ENCODE measurements at places on chromosomes 6 and 20. TPM values are rescaled to one million over a fixed set of nuclear protein-coding genes. Genes with fewer than 3 reads are reported as not detected.

KAT14 gene
- total RNA-seq, result 18.5 TPM

MTFR2 gene
- total RNA-seq, result 0.26 TPM

IL17A gene
- total RNA-seq, result not detected

PBOV1 gene
- total RNA-seq, result not detected

DNA sequence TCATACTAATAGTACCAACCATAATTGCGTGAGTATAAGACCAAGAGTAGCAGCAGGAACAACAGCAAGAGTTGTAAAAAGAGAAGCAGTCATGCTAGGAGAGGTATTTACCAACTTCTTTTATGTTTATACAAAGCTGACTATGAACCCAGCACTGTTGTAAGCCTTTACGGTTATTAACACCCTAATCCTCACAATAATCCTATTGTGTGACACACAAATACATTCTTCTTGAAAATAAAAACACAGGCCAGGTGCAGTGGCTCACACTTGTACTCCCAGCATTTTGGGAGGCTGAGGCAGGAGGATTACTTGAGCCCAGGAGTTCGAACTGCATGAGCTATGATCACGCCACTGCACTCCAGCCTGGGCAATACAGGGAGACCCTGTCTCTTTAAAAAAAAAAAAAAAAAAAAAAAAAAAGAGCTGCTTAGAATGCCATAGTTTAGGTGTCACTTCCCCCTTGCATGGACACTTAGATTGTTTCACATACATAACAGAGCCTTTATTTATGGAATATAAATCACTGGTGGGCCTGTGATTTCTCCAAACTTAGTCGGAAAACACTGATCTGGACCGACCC, 20.2 kb downstream of the HCK start:
- peaks cover 5% of the 10 kb centered on the region for H3K27me3 ChIP-seq
- H3K36me3 ChIP-seq, result no peaks in the 10 kb centered on the region
- H3K4me1 ChIP-seq, result peaks cover 4% of the 10 kb centered on the region
- no peak overlapping the region for H3K27ac ChIP-seq
- H3K4me3 ChIP-seq, result no peak overlapping the region
- DNase-seq, result no peak

DNA sequence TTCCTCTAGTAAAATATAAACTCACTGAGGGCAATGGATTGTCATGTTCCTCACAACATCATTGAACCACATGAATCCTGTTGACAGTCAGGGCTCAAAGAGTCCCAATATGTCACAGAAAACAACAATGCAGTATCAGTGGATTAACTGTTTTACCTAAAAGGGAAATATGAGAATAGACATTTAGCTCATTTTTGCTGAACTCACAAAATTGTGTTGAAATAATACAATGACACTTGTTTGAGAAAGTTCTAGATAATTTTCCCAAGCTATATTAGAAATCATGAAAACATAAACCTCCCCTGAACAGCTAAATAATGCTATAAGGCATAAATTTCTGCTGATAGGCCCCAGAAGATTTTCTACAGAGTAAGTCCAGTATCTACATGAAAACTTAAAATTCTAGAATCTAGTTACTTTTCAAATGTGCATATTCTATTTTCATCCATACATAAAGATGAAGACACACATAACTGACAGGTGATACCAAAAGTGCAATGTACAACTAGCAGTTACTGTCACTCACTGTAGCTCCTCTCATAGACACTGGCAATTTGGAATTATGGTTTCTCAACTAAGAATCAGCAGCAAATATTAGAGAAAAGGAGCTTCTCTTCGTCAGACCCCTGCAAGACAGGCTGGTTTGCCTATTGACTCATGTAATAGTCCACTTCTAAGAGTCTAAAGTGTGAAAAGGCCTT, 269.9 kb downstream of the PTPRK start:
- no peaks in the 10 kb centered on the region for H3K36me3 ChIP-seq
- H3K27me3 ChIP-seq, result no peaks in the 10 kb centered on the region
- H3K4me1 ChIP-seq, result peaks cover 2% of the 10 kb centered on the region
- no peak for DNase-seq
- H3K4me3 ChIP-seq, result no peak overlapping the region
- H3K27ac ChIP-seq, result no peak overlapping the region

- peak; percentile 95 for DNase-seq
- peaks cover 2% of the 10 kb centered on the region for H3K4me1 ChIP-seq
- peaks cover 2% of the 10 kb centered on the region for H3K27me3 ChIP-seq
- no peak overlapping the region for H3K27ac ChIP-seq
Observed at GRCh38 chr20:47792021-47792618, 6.8 kb upstream of the SULF2 start.

DNA sequence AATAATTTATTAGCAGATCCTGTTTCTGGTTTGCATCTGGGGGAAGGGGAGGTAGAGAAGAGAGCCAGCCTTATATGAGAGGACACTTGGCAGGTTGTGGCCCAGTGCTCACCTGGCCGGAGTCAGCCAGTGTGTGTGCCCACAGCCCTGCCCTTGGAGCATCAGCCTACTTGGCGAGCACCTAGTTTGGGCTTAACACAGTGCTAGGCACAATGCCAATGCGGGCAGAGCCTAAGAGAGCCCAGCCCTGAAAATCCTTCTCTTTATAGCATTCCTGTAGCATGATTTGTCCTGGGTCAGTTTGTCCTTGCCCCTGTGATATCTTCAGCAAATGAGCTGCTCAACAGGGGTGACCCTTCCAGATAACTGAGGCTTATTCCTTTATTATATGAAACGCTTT, 73.0 kb downstream of the SLX4IP start:
- peak; percentile 49 for DNase-seq
- peaks cover 16% of the 10 kb centered on the region for H3K4me1 ChIP-seq
- no peaks in the 10 kb centered on the region for H3K27me3 ChIP-seq
- H3K4me3 ChIP-seq, result no peak overlapping the region
- H3K27ac ChIP-seq, result peak overlapping the region; percentile 27
- no peaks in the 10 kb centered on the region for H3K36me3 ChIP-seq

GRCh38 chr6:68778356-68779020, 143.4 kb downstream of the ADGRB3 start:
- H3K27me3 ChIP-seq, result no peaks in the 10 kb centered on the region
- no peaks in the 10 kb centered on the region for H3K4me1 ChIP-seq
- no peaks in the 10 kb centered on the region for H3K36me3 ChIP-seq
- no peak overlapping the region for H3K27ac ChIP-seq
- no peak overlapping the region for H3K4me3 ChIP-seq
- DNase-seq, result peak; percentile 88

GRCh38 chr20:36277546-36277945, 28.6 kb upstream of the DLGAP4 start:
- H3K27ac ChIP-seq, result no peak overlapping the region
- no peaks in the 10 kb centered on the region for H3K36me3 ChIP-seq
- no peak overlapping the region for H3K4me3 ChIP-seq

GRCh38 chr20:9160757-9161156, 91.9 kb downstream of the PLCB4 start:
- H3K36me3 ChIP-seq, result no peaks in the 10 kb centered on the region
- H3K4me3 ChIP-seq, result no peak overlapping the region
- no peak overlapping the region for H3K27ac ChIP-seq
- H3K27me3 ChIP-seq, result no peaks in the 10 kb centered on the region
- H3K4me1 ChIP-seq, result no peaks in the 10 kb centered on the region

DNA sequence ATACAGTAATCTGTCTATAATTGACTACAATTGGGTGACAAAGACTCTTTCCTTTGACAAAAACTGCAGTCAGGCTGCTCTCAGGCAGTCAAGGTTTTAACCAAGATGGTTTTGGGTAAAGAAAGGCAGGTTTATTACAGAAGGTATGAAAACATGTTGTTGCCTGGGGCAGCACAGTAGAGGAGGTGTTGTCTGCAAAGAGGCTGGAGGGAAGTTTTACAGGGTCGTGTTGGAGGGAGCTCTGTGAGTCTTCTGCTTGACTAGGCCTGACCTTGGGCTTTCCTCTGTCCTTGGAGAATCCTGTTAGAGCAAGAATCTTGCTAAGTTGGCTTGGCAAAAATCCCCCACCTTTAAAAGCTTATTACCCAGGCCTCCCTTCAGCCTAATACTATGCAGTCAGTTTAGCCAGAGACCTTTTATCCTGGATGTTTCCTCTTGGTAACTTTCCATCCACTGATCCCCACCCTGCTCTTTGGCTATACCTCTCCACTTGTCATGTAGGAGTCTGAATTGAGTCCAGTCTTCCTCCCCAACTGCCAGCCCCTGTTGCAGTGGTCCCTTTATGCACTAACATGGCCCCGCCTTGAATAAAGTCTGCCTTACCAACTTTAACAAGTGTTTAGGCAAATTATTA, 143.0 kb upstream of the SLC22A16 start:
- no peaks in the 10 kb centered on the region for H3K4me1 ChIP-seq
- no peaks in the 10 kb centered on the region for H3K36me3 ChIP-seq
- no peaks in the 10 kb centered on the region for H3K27me3 ChIP-seq
- H3K4me3 ChIP-seq, result no peak overlapping the region
- no peak for DNase-seq

DNA sequence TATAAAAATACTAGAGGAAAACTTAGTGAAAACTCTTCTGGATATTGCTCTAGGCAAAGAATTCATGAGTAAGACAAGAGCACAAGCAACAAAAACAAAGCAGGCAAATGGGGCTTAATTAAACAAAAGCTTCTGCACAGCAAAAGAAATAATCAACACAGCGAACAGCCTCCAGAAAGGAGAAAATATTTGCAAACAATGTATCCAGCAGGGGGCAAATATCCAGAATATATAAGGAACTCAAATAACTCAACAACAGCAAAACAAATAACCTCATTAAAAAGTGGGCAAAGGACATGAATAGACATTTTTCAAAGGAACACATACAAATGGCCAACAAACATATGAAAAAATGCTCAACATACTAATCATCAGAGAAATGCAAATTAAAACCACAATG, 17.1 kb upstream of the HECA start:
- H3K4me3 ChIP-seq, result no peak overlapping the region
- no peak for DNase-seq
- no peaks in the 10 kb centered on the region for H3K4me1 ChIP-seq
- no peak overlapping the region for H3K27ac ChIP-seq

GRCh38 chr6:90101403-90101802, 195.2 kb downstream of the BACH2 start:
- no peak overlapping the region for H3K4me3 ChIP-seq
- no peaks in the 10 kb centered on the region for H3K27me3 ChIP-seq
- no peaks in the 10 kb centered on the region for H3K36me3 ChIP-seq
- DNase-seq, result no peak
- no peak overlapping the region for H3K27ac ChIP-seq
- peaks cover 20% of the 10 kb centered on the region for H3K4me1 ChIP-seq

DNA sequence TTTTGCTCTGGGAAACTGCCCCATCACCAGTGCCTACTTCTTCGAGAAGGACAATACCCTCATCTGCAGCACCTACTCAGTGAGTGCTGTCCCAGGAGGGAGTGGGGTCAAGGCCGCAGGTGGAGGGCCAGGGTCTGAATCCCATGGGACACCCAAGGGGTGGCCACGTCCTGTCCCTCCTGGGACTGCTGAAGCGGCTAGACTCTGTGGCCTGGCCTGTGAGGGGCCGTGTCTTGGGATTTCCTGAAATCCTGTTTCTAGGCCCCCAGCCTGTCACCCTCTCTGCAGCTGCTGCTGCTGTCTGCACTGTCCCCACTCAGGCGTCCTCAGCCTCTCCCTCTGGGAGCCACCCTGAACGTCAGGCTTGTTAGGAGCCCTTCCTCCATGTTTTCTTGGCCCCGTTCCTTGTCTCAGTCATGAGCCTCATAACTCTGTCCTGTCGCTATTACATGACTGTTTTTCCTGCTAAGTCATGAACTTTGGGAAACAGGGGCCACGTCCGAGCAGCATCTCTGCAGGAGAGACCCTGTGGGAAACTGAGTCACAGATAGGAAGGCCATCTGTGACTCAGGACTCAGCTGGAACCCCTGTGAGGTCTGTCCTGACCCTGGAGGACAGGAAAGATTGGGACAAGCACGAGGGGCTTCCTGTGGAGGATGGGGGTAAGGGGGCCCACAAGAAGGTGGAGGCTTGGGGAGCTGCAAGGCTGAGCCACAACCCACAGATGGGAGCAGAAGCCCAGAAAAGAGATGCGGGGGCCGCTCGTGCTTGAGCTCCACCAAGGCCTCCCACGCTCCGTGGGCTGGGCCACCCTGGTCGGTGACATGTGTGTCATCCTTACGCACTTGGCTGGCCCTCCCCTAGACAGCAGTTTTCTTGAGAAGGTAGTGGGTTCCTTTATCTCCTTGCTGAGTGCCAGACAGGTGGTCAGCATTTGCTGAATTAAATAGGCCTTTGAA, 49.9 kb downstream of the EFCAB8 start:
- no peak overlapping the region for H3K4me3 ChIP-seq
- H3K27ac ChIP-seq, result no peak overlapping the region
- no peaks in the 10 kb centered on the region for H3K27me3 ChIP-seq
- no peaks in the 10 kb centered on the region for H3K4me1 ChIP-seq

DNA sequence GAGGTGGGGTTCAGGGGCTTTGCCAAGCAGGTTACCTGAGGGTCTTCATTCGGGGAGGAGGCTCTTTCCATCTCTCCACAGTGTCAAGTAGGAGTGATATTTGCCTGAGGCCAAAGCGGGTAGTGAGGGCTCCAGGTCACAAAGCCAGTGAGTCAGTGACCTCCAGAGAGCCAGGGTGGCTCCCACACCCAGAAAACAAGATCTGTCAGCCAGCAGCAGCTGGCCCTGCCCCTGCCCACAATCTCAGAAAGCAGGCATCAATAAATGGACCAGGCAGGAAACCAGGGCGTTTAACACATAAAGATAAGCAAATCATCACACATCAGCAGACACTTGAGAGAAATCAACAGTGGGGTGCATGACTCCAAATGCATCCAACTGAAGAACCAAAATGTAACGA, 250.8 kb downstream of the CDH26 start:
- no peak overlapping the region for H3K27ac ChIP-seq
- no peaks in the 10 kb centered on the region for H3K36me3 ChIP-seq
- H3K4me1 ChIP-seq, result no peaks in the 10 kb centered on the region
- H3K27me3 ChIP-seq, result no peaks in the 10 kb centered on the region

DNA sequence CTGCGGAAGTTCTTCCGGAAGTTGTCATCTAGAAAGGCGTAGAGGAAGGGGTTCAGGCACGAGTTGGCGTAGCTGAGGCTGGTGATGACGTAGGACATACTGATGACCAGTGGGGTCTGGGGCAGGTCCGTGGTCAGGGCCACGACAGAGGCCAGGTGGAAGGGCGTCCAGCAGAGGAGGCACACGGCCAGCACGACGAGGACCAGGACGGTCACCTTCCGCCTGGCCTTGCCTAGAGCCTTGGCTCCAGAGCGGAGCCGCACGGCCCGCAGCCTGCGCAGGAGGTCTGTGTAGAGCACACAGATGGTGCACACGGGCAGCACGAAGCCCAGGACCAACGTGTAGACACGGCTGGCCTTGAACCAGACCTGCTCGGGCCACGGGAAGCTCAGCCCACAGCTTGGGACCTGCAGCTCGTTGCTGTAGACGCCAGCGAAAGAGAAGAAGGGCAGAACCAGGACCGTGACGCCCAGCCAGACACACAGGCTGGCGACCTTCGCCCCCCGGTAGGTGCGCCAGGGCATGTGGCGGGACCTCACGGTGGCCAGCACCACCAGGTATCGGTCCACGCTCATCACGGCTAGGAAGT, 1.4 kb downstream of the NPBWR2 start:
- H3K27me3 ChIP-seq, result peaks cover 23% of the 10 kb centered on the region
- H3K27ac ChIP-seq, result no peak overlapping the region
- no peaks in the 10 kb centered on the region for H3K4me1 ChIP-seq
- no peak for DNase-seq

GRCh38 chr6:30799210-30799609, 54.9 kb upstream of the IER3 start:
- no peaks in the 10 kb centered on the region for H3K36me3 ChIP-seq
- H3K4me3 ChIP-seq, result no peak overlapping the region
- DNase-seq, result no peak
- H3K27me3 ChIP-seq, result no peaks in the 10 kb centered on the region
- H3K4me1 ChIP-seq, result no peaks in the 10 kb centered on the region
- H3K27ac ChIP-seq, result no peak overlapping the region
